ENCODE measurements at places on chromosomes 3 and 15.
A peak's percentile ranks its signal among the peaks of the same experiment; 100 is the strongest.

- DNase-seq = no peak
Measured at GRCh38 chr3:49855662-49856061, 702 bp downstream of the TRAIP start.

DNA sequence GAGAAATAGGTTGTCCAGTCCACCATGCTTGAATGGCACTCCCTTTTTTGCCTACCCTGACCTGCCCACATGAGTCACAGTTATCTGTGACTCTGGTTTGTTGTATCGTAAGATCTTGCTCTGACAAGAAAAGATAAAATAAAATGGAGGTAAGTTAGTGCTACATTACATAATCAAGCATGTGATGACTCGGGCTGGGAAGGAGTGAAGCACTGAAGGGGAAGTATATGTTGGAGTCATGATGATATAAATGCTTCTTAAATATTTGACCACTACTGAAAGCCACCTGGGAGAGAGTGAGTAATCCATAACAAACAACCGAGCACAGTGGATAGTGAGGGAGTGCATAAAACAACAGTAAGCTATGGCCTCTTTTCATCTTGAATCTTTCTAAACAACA lies 124.4 kb downstream of the SHOX2 start:
- DNase-seq = peak; percentile 14

DNA sequence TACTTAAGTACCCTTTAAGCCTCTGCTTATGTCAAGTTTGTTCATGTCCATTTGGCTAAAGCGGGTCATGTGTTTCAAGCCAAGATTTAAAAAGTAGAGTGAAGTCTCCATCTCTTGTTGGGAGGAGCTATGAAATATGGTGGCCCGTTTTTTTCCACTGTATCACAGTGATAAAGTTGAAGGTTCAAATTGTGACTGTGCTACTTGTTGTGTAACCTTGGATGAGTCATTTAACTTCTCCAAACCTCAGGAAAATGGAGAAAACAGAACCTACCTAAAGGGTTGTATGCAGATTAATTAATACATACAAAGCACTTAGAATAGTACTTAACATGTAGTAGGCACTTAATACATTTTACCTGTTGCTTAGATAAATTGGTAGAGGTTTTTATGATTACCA lies 43.4 kb downstream of the SNAPC5 start:
- DNase-seq = no peak

- no peak for DNase-seq
Measured at GRCh38 chr3:7038394-7038793, 177.5 kb downstream of the GRM7 start.

GRCh38 chr3:16355828-16356227 lies 90.8 kb downstream of the OXNAD1 start:
- no peak for DNase-seq

- no peak for DNase-seq
Measured at GRCh38 chr3:13073326-13074005, at the start of gene IQSEC1. IQSEC1 (minus strand) TSS chr3:13073429; CDS start chr3:13073014, 415 bp downstream.

DNA sequence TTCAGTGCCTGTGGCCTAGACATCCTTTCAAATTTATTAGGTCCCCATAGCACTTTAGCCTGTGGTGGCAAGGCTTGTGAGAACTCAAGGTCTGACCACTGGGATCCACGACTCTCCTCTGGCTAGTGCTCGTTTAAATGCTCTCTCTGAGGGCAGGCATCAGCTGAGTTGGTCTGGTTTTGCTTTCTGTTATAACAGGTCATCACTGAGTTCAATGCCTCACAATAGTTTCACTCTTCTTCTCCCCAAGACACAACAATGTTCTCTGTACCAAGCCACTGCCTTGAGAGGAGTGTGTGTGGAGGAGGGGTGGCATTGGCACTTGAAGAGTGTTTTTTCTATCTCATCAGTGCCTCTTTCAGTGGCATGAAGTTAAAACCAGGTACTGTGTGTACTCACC lies 7.6 kb downstream of the OR5K4 start:
- DNase-seq = no peak

- no peak for DNase-seq
Measured at GRCh38 chr3:39323494-39323893, 6.0 kb upstream of the CCR8 start.

DNA sequence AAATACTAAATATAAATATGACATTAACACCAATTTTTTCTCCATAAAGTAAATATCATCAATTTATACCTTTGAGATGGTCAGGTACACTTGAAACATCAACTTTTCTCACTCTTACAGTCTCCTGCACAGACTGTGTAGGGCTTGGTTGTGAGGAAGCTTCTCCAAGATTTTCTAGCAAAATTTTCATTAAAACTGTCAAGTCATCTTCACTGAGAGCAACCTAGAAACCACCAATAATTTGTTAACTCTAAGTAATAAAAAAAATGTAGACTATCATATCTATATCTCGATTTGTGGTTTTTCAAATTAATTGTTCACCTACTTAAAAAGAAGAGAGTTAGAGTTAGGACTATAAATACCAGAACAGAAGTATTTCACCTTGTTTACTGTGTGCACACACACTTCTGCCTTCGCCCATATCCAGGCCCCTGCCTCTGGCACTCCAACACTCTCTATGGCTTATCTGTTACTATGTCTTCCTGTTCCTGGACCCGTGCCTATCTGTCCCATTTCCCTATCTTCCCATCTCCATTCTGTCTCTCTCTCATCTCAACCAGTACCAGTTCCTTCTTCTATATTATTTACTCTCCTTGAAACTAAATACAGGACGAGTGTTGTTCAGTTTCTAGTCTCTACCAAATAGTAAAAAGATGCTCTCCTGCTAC lies 123.6 kb downstream of the VPS13C start:
- no peak for DNase-seq

- peak; percentile 61 for DNase-seq
Measured at GRCh38 chr3:69231929-69232440, 109.6 kb upstream of the LMOD3 start.

- DNase-seq = no peak
Measured at GRCh38 chr3:162738784-162739183, 1242.2 kb downstream of the OTOL1 start.

- no peak for DNase-seq
Measured at GRCh38 chr3:146464783-146465182, 4.6 kb downstream of the PLSCR2 start.

DNA sequence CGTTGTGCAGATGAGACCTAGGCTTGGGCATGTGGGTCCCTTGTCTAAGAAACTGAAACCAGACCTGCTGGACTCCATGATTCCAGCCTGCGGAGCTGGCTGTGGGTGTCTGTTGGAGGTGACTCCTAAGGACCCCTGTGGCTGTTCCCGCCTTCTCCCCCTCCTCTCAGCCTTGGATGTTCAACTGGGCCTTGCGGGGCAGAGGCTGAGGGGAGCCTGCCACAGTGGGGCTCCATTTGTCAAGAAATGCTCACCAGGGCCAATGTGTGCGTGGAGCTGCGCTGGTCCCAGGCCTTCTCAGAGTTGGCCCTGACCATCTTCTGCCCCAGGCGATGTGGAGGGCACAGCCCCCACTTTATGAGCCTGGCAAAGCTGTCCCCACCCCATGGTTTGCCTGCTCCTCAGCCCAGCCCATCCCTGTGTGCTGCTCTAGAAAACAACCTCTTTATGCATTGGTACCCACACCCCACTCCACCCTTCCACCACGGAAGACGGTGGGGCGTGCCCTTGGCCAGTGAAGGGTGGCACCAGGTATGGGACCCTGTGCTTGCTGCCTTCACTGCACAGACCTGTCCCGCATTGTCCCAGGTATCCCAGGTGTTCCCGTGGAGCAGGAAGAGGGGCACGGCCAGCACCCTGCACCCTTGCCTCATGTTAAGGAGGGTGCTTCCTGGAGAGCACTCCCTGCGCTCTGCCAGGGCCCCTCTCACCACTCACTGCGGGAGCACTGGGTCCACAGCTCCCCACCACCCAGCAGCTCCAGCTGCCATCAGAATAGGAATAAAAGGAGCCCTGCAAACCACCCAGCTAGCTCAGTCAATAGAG lies 7.9 kb downstream of the MESP2 start:
- DNase-seq = no peak

GRCh38 chr15:58839485-58839884 lies 68.4 kb downstream of the MINDY2 start:
- no peak for DNase-seq

GRCh38 chr3:185477316-185477715 lies 21.5 kb downstream of the TMEM41A start:
- DNase-seq = no peak

DNA sequence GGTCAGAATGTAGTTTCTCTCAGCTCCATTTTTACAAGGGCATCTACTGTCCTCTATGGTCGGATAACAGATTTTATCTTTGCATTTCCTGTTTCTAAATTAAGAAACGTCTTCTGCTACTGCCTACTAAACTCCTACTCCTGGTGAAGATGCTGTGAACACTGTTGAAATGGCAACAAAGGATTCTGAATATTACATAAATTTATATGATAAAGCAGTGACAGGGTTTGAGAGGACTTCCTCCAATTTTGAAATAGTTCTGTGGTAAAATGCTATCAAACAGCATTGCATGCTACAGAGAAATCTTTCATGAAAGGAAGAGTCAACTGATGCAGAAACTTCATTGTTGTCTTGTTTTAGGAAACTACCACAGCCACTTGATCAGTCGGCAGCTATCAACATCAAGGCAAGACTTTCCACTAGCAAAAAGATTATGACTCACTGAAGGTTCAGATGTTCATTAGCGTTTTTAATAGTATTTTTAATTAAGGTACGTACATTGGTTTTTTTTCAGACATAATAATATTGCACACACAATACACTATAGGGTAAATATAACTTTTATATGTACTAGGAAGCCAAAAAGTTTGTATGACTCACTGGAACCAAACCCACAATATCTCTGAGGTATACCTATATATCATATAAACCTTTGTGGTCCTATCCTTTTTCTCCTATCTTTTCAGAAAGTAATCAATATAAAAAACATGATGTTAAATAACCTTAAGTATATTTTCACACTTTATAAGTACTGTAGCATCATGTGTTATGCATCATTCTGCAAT lies 156.1 kb downstream of the STAG1 start:
- no peak for DNase-seq

All from SW480 (cell line).